T-cell (primary cell): ENCODE measurements at places on chromosomes 1 and 21. TPM values are rescaled to one million over a fixed set of nuclear protein-coding genes. Genes with fewer than 3 reads are reported as not detected.

DNA sequence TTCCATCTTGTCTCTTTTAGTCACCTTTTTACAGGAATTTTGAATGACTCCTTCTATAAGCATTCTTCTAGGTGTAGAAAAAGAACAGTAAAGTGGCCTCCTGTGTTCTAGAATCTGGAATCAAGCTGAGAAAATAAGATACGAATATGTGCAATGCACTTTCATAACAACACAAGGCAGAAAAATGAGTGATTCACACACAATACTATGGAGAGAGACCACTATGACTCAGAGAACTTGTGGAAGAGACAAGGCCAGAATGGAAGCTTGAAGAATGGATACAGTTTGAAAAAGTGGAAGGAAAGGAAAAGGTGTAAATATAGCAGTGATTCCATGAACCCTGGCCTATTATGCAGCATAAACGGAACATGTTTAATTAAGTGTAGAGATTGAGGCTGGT is 57.1 kb upstream of the SAMSN1 start:
- no peak overlapping the region for H3K4me3 ChIP-seq
- H3K27me3 ChIP-seq = no peaks in the 10 kb centered on the region
- no peaks in the 10 kb centered on the region for H3K36me3 ChIP-seq
- no peak for DNase-seq
- H3K4me1 ChIP-seq = peaks cover 12% of the 10 kb centered on the region

- H3K36me3 ChIP-seq = no peaks in the 10 kb centered on the region
- H3K27me3 ChIP-seq = no peaks in the 10 kb centered on the region
- no peak for DNase-seq
- no peak overlapping the region for H3K4me3 ChIP-seq
- H3K4me1 ChIP-seq = no peaks in the 10 kb centered on the region
Measured at GRCh38 chr1:223752721-223753515, 40.6 kb downstream of the CAPN2 start.

DNA sequence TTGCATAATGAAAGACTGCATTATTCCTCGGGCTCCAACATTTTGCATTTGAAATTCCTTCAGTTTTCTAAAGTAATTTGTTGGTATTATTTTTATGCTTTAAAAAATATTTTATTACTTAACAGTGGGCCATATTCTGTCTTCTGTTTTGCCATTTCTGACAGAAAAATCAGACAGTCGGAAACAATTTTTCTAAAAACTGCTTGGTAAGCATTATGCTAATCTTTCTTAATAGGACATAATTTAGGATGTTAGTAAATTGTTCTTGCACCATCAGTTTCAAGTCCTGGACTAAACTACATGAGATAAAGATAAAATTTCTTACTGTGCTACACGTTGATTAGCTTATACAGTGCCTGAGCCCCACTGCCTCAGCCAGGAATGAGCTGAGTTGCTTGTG is 11.2 kb downstream of the RGL1 start:
- no peak overlapping the region for H3K27ac ChIP-seq
- DNase-seq = no peak
- no peak overlapping the region for H3K4me3 ChIP-seq
- H3K27me3 ChIP-seq = peaks cover 3% of the 10 kb centered on the region
- H3K4me1 ChIP-seq = no peaks in the 10 kb centered on the region

DNA sequence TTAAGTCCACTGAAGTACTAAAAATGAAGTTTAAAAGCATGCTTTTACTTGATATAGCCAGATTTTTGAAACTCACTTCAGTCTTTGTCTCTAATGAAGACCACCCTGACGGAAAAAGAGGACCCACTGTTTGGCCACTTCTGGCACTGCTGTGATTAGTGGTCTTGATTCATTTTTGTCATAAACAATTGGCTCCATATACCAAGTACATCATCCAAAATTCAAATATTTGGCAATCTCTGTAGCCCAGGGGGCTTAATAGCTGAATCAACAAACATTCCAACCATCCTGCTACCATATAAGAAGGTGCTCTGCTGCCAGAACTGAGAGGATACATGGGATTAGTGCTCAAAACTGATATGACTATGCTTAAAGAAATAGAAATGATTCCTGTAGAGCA is 156.0 kb downstream of the COL24A1 start:
- no peak for DNase-seq
- no peak overlapping the region for H3K4me3 ChIP-seq
- no peaks in the 10 kb centered on the region for H3K36me3 ChIP-seq
- no peaks in the 10 kb centered on the region for H3K4me1 ChIP-seq

DNA sequence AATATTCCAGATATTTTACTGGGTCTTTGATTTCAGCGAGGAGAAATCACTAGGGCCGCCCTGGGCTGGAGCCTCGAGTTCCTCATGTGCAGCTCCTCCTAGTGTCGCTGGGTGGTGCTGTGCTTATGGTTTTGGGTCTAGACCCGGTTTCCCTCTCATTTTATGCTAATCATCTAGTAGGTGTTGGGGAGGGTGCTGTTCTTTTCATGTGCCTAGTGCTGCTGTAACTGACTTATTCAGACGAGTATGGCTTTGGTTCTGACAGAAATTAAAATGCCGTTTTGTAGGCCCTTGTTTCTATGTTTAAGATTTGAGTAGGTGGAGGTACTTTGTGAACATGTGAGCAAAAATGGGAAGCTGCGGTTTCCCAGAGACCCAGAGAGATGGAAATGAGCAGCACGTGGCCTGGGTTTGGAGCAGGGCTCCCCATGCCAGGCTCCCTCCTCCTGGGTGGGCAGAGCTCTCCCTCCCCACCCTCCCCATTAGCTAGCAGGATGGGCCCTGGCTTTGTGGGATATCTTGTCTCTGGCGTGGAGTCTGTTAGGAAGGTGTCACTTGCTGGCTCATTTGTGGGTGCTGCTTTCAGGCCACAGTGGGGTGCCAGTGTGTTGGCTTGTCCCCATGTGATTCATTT is 74.0 kb upstream of the GPR88 start:
- peak; percentile 57 for DNase-seq
- no peaks in the 10 kb centered on the region for H3K27me3 ChIP-seq
- peaks cover 7% of the 10 kb centered on the region for H3K36me3 ChIP-seq
- H3K4me1 ChIP-seq = peaks cover 13% of the 10 kb centered on the region
- no peak overlapping the region for H3K4me3 ChIP-seq

- H3K27me3 ChIP-seq = no peaks in the 10 kb centered on the region
- no peak overlapping the region for H3K4me3 ChIP-seq
- no peak for DNase-seq
Measured at GRCh38 chr1:100708476-100709062, 11.0 kb upstream of the VCAM1 start.

GRCh38 chr1:248817065-248817464 is 8.7 kb downstream of the SH3BP5L start:
- no peak overlapping the region for H3K27ac ChIP-seq
- peaks cover 31% of the 10 kb centered on the region for H3K4me1 ChIP-seq
- H3K36me3 ChIP-seq = peaks cover 65% of the 10 kb centered on the region
- DNase-seq = no peak
- no peaks in the 10 kb centered on the region for H3K27me3 ChIP-seq

GRCh38 chr1:23524163-23524562 is 6.9 kb downstream of the E2F2 start:
- H3K27me3 ChIP-seq = no peaks in the 10 kb centered on the region
- no peak for DNase-seq
- no peaks in the 10 kb centered on the region for H3K36me3 ChIP-seq
- no peak overlapping the region for H3K4me3 ChIP-seq

The UTS2 gene
- 1.3 TPM for total RNA-seq

DNA sequence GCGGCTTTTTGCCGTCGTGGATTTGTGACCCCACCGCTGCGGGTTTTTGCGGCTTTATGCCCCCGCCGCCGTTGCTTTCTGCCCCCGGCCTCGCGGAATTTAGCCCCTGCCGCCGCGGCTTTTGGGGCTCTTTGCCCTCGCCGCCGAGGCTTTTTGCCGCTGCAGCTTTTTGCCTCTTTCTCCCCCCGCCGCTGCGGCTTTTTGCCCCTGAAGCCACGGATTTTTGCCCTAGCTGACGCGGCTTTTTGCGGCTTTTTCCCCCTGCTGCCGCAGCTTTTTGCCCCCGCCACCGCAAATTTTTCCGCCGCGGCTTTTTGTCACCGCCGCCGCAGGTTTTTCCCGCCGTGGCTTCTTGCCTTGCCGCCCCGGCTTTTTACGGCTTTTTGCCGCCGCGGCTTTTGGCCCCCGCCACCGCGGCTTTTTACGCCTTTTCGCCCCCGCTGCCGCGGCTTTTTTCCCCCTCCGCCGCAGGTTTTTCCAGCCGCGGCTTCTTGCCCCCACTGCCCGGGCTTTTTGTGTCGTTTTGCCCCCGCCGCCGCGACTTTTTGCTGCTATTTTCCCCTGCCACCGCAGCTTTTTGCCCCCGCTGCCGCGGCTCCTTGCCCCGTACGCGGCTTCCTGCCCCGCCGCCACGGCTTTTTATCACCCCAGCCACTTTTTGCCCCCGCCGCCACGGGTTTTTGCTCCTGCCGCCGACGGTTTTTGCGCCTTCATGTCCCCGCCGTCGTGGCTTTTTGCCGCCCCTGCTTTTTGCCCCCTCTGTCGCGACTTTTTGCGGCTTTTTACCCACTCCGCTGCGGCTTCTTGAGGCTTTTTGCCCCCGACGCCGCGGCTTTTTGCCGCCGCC is 3933.6 kb downstream of the SRGAP2C start:
- H3K27ac ChIP-seq = no peak overlapping the region
- no peak overlapping the region for H3K4me3 ChIP-seq
- DNase-seq = no peak

GRCh38 chr1:92864131-92864530 is 32.3 kb downstream of the RPL5 start:
- peaks cover 7% of the 10 kb centered on the region for H3K4me1 ChIP-seq
- H3K27ac ChIP-seq = no peak overlapping the region
- no peak overlapping the region for H3K4me3 ChIP-seq
- H3K36me3 ChIP-seq = no peaks in the 10 kb centered on the region

GRCh38 chr1:114729782-114730181 is 13.2 kb upstream of the NRAS start:
- no peak overlapping the region for H3K27ac ChIP-seq
- H3K36me3 ChIP-seq = peaks cover 8% of the 10 kb centered on the region
- no peaks in the 10 kb centered on the region for H3K27me3 ChIP-seq
- no peaks in the 10 kb centered on the region for H3K4me1 ChIP-seq
- DNase-seq = no peak

GRCh38 chr1:103247517-103247916 is 139.2 kb upstream of the COL11A1 start:
- H3K4me3 ChIP-seq = no peak overlapping the region
- H3K27ac ChIP-seq = no peak overlapping the region
- no peaks in the 10 kb centered on the region for H3K4me1 ChIP-seq
- H3K36me3 ChIP-seq = no peaks in the 10 kb centered on the region

The UBL4B gene
- not detected for total RNA-seq

The CHI3L2 gene
- 10.7 TPM for total RNA-seq

DNA sequence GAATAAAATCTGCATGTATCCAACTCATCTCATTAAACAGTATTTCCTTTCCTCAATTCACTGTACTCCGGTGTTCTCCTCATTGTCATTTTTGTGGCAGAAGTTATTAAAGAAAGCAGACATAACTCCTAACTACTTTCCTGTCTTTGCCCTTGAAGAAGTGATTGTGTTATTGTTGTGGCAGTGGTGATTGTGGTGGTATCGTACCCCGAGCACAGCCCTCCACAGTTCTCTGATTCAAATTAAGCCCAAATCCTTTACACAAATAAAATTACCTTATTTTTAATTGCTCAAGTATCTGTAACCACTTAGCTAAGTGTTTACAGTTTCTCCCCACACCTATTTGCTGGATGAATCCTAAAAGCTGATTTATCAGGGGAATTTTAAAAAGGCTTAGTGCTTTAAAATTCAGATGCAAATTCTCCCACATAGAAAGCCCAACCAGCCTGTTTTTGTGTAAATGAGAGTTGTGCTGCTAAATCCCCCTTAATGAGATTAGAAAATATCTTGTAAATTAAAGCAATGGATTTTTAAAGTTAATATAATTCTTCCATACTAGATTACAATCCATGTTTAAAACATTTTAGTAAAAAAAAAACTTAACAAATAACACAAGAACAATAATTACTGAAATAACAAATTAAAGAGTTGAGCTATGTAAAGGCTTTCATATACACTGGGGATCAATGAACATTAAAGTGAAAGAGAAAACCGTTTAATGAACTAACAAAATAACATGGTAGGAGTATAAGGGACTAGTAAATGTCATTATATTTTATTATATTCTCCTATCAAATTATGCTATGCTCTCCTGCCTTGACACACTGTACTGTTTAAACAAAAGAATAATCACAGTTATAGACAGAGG is 259.0 kb downstream of the NEGR1 start:
- no peak overlapping the region for H3K4me3 ChIP-seq
- DNase-seq = no peak
- no peak overlapping the region for H3K27ac ChIP-seq
- no peaks in the 10 kb centered on the region for H3K4me1 ChIP-seq

DNA sequence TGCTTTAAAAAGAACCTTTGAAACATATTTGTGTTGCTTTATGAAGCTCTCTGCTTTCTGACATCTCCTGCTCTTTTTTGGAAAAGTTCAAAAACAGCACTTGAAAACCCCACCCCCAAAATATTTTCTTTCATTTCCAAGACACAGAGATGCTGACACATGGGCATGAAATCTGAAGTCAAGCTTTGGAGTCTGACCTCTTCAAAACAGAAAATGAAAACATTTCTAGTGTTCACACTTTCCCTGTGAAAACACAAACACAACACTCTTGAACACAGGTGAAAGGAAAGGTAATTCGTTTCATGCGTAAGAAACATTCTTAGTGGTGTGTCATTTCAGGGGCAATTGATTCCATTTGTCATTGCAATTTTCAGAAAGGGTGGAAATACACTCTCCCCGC is 10.8 kb downstream of the NGF start:
- H3K4me1 ChIP-seq = no peaks in the 10 kb centered on the region
- H3K27ac ChIP-seq = no peak overlapping the region
- no peaks in the 10 kb centered on the region for H3K27me3 ChIP-seq
- H3K36me3 ChIP-seq = no peaks in the 10 kb centered on the region
- no peak for DNase-seq
- no peak overlapping the region for H3K4me3 ChIP-seq

DNA sequence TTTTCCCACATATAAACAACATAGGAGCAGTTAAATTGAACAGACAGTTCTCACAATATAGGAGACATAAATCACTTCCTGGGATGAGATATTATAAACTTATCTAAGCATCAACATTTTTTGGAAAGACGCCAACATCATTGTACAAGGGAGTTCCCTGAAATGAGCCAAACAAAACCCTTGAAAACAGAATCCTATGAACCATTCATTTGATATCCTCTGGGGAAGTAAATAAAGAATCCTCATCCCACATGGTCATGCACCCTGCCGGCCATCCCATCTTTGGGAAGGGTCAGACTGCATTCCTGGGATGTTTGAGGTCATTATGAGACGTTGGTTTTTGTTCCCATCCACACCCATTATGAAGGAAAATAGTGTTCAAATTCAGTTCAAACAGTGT is 111.8 kb upstream of the USP25 start:
- H3K27ac ChIP-seq = no peak overlapping the region
- no peak overlapping the region for H3K4me3 ChIP-seq
- DNase-seq = no peak
- H3K4me1 ChIP-seq = no peaks in the 10 kb centered on the region

- no peak for DNase-seq
- H3K4me1 ChIP-seq = no peaks in the 10 kb centered on the region
- H3K36me3 ChIP-seq = no peaks in the 10 kb centered on the region
- H3K27me3 ChIP-seq = peaks cover 7% of the 10 kb centered on the region
Measured at GRCh38 chr1:161235957-161236775, 1.8 kb downstream of the NR1I3 start.

The BCL2L15 gene
- 1.7 TPM for total RNA-seq

The AXDND1 gene
- total RNA-seq = 1.5 TPM
